ENCODE measurements at places on chromosomes 6 and 20.

- DNase-seq = no peak
These were observed 292.8 kb downstream of the FRK start for GRCh38 chr6:115767931-115768330.

- DNase-seq = no peak
These were observed 8.6 kb upstream of the GABBR1 start for GRCh38 chr6:29641430-29642148.

GRCh38 chr6:104522533-104522932 lies 337.2 kb downstream of the HACE1 start:
- DNase-seq = no peak

GRCh38 chr6:111852725-111853124 lies 20.5 kb downstream of the FYN start:
- DNase-seq = no peak

GRCh38 chr6:127547215-127547614 lies 28.1 kb upstream of the MTCL3 start:
- DNase-seq = no peak

DNA sequence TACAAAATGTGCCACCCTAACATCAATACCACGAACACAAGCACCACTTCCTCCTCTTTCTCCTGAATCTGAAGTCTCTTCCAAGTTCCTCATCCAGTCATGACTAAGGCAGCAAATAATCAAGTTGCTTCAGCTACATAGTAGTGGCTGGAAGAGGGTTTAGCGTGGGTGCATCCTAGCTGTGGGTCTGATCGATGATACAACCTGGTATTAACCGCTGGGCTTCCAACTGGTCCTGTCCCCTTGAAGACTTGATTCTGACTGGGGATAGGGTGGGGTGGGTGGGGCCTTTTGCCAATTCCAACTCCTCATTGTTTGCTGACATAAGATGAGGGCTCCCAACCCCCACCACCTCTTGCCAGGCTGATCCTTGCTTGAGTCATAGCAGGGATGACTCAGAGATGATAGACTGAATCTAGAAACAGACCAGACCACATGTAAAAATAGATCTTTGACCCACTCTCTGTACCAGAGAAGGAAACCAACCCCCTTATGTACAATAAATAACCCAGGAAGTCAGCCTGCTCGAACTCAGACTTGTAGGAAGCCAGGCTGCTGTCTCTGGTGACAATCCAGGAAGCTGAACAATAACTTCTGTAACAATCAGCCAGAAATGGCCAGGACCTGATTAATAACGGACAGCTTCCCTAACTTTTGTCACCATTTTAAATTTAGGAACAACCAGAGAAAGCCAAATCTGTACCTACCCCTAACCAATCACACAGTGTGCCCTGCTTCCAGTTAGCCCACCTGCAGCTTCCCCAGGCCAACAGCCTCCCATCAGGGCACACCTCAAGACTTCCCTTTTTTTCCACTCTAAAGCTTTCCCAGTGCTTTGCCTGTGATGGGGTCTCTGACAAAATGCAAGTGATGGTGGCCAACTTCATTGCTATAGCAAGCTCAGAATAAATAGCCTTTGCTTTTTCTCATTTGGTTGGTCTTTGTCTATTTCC lies 68.9 kb upstream of the FAM184A start:
- DNase-seq = peak; percentile 92

DNA sequence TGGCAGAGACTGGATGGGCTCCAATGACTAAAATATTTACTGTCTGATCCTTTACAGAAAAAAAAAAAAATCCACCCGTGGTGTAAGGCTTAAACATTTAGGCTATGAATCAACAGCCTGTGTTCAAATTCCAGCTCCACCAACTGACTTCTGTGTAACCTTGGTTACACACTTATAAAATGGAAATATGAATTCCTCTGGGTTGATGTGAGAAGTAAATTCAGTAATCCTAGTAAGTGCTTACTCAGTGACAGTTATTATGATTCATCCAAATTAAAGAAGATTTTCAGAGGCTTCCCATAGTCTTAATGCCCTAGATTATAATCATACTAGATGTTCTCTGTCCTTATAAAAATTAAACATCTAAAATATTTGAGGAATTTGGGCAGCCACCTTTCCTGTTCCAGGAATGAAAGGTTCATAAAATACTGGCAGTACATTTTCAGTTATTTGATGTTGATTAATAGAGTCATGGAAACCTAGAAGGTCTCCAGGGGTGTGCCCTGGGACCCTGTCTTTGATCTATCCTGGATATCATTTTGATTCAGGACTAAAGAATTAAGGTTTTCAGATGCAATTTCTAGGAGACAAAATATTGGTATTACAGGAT lies 180.3 kb upstream of the ZNF217 start:
- DNase-seq = no peak

- no peak for DNase-seq
These were observed 42.7 kb downstream of the FILIP1 start for GRCh38 chr6:75450903-75451302.

DNA sequence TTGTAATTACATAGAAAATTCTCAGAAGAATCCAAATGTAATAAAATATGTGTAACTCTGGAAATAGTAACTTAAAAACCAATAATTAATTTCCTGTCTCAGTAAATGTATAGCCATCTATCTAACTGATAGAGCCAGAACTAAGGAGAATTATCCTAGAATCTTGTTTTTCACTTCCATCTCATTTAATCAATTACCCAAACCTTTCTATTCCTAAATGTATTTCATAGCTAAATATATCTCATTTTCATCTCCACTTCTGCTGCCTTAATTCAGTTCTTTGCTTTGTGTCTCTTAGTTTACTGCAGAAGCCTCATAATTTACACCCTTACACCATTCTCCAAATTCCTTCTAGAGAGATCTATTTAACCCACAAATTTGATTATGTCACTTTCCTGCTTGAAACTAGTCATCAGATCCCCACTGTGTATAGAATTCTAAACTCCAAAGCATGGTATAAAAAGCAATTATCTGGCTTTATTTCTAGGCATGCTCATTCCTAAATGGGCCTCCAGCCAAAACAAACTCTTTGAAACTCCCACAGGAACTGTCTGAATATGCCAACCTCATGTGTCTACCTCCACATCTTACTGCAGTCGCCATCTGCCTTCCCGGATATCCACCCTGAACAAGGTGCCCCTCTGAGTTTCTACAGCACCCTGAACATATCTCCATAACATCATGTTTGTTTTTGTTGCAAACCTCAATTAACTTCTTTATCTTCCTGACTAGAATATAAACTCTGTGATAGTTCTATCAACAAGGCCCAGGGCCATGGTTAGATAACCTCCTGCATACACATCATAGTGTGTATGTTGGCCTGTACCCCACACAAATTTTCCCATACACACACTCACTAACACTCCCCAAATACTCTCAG lies 70.5 kb upstream of the ADTRP start:
- DNase-seq = no peak

DNA sequence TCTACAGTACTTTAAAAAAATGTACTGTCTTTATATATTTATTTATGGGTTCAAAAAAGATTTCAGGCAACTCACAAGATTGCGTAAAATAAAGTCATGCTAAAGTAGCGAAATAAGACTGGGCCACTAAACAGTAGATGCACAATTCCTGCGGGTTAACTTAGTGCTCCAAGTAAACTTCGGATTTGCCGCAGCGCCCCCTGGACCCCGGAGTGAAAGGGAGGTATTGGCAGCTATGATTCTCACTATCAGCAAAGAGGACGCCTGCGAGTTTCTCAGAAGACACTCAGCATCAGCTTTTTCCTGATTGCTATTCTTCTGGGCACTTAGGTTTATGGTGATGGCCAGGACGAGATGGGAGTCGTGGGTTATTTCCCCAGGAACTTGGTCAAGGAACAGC lies 1.4 kb downstream of the OTOR start:
- DNase-seq = peak; percentile 11

- no peak for DNase-seq
These were observed 20.3 kb downstream of the CYP21A2 start for GRCh38 chr6:32058511-32058963.

DNA sequence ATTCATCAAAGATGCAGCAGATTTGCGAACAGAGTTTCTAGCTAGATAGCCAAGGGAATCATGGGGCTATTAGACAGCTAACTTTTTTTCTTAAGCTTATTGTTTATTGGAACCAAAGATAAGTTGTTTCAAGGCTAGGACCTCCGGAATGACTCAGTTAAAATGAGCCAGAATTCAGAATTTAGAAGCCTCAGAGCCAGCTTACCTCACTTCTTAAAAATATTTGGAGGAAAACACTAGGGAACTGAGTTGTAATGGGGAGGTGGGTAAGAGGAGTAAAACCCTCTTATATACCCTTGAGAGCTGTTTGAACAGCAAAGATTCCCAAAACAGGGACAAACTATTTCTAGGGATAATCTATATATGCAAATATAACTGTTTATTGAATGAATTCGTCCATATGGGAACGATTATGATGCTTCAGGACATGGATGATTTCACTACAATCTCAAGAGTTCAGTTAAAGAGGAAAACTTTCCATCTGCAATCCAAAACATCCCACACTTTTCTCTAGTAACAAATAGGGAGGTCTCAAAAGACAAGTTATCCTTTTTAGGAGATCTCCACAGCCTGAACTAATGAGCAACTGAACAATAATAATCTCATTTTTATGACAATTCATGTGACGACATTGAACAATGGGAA lies 12.6 kb upstream of the CARMIL1 start:
- no peak for DNase-seq

GRCh38 chr6:56677559-56677958 lies 34.9 kb upstream of the DST start:
- DNase-seq = no peak

GRCh38 chr20:49914310-49915117 lies 815 bp downstream of the SPATA2 start:
- DNase-seq = peak; percentile 24

DNA sequence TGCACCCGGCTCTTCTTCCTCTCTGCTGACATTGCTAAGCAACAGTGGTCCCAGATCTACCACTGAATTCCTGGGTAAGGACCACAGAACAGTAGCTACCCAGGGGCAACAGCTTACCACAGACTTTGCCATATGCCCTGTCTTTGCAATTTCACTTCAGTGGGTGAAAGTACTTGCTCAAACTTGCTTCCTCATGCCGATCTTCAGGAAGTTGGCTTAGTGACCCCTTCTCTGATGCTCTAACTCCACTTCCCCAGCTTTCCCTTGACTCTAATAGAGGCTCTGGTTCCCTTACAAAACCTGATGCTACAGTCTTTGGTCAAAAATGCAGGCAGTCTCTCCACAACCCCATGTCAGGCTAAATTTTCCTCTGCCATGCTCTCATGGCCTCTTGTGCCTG lies 3.3 kb upstream of the TAAR5 start:
- DNase-seq = no peak

DNA sequence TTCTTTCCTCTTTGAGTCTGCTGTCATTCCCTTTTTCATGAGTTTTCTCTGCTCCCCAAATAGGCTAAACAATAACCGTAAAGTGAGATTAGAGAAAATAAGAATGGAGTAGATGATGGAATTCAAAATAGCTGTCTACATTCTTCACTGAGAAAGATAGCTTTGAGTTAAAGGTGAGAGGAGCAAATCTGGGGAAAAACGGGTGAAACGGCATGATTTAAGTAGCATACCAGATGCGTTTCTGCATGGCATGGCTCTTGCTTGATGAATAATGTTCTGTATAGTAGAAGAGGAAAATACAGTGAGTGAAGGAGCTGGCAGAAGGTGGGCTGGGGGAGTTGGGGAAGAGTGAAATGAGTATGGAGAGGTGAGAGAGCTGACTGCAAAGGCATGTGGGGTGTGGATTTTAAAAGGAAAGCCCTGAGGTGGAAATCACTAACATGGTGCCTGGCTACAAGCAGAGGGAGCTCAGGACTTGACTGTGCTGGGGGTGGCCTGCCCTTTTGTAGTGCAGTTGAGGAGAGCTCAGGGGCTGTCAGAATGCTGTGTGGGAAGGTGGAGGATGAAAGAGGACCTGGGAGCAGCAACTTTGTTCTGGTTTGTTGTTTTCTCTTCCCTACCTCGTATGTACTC lies 8.8 kb downstream of the BICRAL start:
- no peak for DNase-seq

GRCh38 chr6:81002126-81002525 lies 750.4 kb downstream of the TENT5A start:
- DNase-seq = no peak

- no peak for DNase-seq
These were observed 11.9 kb upstream of the IFNGR1 start for GRCh38 chr6:137230956-137231555.

DNA sequence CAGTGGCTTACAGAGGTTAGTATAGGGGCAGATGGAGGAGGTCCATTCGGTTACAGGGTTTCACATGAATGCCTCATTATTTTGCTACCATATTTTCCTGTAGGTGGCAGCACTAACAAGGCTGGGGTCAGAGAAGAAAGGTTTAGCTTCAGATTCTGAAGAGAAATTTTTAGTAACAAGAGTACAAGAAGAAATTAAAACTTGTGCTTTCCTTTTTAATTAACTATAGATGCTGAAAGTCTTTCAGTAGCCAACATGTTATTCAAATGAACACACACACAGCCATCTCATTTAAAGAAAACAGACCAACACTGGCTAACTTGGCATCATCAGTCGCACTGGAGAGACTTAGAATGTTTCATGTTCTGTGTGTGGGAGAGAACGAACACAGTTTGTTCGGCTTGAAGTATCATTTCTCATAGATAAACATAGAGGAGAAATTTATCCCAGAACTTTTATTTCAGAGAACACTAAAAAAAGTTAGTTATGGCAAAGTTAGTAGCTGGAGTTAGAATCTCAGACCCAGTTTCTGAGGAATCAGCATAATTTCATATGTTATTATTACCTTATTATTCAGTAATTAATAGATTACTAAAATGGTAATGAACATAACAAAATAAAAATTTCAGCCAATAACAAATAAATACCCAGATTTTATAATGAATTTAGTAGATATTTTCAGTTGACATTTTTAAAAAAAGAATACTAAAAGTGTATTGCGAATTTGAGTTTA lies 314.0 kb upstream of the RSPO3 start:
- DNase-seq = peak; percentile 6

DNA sequence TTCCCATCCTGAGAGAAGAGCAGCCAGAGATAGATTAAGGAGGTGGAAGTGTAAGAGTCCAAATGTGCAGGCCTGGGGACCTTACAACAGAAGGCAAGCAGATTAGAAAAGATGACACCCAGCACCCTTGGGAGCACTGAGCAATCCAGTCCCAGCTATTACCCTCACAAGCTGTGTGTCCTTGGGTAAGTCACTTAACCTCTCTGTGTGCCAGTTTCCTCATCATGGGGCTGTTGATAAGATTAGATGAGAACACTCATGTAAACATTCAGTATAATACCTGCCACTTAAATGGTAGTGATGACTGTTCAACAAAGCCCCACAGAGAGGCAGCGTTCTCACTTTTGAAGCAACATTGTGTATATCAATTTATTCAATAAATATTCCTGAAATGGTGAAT lies 114.8 kb upstream of the CST7 start:
- DNase-seq = no peak

DNA sequence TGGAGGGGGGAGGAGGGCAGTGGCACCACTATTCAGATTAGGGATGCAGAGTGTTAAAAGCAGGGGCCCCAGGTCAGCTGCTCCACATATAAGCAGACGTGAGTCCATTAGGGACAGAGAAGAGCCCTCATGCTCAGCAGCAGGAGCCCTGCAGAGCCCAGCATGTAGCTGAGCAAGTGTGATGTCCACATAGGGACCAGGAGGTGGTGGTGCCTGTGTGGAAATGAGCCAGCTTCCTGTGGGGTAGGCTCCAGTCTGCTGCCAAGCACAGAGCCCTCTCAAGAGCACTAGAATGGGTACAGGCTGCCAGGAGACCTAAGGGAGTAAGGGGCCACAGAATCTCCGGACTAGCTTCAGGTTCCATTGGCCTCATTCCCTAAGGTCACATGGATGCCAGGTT lies 57.9 kb upstream of the MLN start:
- no peak for DNase-seq

GRCh38 chr6:33243476-33243875 lies 28.2 kb downstream of the VPS52 start:
- no peak for DNase-seq

- no peak for DNase-seq
These were observed 277.6 kb upstream of the RNF217 start for GRCh38 chr6:124684621-124685020.
